Suppressor macrophage treated with lipopolysaccharide for 1 hour (primary cell): ENCODE measurements at places on chromosomes 7 and 10.

GRCh38 chr7:9921326-9921725 is 1052.3 kb upstream of the PHF14 start:
- DNase-seq = no peak

- no peak for DNase-seq
Measured at GRCh38 chr7:146249272-146249671, 132.7 kb downstream of the CNTNAP2 start.

- no peak for DNase-seq
Measured at GRCh38 chr7:105350906-105351305, 37.8 kb downstream of the SRPK2 start.

DNA sequence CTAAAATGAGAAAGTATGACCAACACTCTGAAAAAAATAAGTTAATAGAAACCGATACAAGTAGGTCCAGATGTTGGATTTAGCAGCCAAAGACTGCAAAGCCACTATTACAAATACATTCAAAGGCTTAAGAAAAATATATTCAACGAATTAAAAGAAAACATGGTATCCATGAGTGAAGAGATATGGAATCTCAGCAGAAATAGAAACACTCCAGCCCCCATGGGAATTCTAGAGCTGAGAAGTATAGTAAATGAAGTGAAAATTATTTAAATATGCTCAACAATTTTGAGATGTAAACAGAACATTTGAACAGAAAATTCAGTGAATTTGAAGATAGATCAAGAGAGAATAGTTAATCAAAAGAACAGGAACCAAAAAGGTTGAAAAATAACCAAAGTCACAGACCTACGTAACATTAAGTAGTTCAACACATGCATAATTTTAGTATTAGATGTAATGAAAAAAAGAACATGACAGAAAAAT is 72.0 kb upstream of the WIPF3 start:
- DNase-seq = no peak

DNA sequence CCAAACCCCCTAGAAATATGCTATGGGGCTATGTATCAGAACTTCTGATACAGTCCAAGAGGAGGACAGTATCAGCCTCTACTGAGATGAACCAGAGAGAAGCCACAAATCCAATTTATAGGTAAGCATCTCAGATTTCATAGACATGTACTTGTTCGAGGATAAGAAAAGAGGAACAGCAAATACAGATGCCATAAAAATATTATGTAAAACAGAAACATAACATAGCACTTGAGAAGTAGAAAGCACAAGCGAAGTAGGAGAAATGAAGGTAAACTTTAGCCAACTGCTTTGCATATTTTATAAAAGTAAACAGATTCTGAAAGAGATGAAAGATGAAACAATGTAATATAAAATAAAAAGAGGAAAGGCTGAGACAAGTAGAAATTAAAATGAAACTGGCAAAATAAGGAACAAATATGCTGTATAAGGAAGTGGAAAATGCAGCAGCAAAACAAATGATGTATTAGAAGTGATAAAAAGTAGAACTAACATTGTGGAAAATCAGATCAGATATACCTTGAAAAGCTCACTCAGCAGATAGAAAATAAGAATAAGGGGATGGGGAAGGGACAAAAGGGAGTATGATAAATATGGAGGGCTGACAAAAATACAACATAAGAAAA is 135.1 kb downstream of the SKAP2 start:
- no peak for DNase-seq

- no peak for DNase-seq
Measured at GRCh38 chr10:89604200-89604599, 40.8 kb downstream of the PANK1 start.

DNA sequence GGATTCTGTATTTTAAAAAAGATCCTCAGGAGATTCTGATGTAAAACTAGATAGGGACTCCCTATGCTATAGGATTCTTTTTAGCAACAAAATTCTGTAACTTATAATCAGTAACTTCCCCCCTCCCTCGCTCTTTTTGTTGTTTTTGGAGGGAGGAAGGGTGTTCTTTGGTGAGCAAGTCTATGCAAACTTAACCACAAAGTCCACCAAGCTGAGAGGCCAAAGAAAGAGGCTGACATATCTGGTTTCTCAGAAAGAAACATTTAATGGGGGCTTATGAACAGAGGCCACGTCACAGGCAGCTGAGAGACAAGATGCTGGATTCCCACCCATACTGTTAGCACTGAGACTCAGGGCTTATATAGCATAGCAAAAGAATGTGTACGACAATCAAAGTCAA is 14.3 kb upstream of the ABCB5 start:
- no peak for DNase-seq
